ENCODE measurements at places on chromosomes 16 and 17.
A peak's percentile ranks its signal among the peaks of the same experiment; 100 is the strongest.

DNA sequence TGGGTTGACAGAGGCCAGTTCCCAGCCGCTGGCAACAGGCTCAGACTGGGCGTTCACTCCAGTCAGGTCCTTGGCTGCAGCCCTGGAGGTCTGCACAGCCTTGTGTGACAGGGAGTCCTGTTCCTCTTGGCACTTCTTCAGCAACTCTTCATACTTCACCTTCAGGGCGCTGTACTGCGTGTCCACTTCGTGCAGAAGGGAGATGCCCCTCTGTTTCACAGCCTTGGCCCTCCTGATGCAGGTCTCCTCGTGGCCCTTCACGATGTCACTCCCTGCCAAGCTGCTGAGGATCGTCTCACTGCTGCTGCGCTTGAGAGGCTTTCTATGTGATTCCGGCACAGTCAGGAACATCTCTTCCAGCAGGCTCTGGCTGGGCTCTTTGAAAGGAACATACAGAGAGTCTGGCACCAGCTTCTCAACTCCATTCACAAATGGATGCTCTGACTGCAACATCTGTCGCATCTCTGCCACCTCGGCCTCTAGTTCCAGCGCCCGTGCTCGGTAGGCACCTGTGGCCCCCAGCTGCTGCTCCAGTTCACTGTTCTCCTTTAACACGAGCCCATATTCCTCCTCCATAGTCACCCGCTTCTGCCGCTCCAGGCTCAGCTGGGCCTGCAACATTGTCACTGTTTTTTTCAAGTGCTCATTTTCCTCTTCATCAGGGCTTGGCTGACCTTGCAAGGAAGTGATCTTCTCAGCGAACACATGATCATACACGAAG is 27.2 kb downstream of the CDR2 start:
- DNase-seq: no peak

- no peak for DNase-seq
These were observed 97.2 kb downstream of the XYLT1 start for GRCh38 chr16:17373533-17373932.

GRCh38 chr16:88454523-88454947 is 1.5 kb downstream of the ZFPM1 start:
- no peak for DNase-seq

DNA sequence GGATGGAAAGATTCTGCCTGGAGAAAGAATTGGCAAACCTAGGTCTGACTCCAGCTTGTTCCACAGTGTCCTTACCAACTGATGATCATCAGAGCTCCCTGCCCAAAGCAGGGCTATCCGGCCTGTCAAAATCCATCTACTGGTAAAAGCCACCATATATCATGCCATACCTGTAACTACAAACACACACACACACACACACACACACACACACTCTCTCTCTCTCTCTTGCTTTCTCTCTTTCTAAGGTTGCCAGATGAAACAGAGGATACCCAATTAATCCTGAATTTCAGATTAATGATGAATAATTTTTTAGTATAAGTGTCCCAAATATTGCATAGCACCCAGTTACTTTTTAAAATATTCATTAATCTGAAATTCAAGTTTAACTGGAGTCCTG is 1.5 kb upstream of the MMP28 start:
- no peak for DNase-seq

DNA sequence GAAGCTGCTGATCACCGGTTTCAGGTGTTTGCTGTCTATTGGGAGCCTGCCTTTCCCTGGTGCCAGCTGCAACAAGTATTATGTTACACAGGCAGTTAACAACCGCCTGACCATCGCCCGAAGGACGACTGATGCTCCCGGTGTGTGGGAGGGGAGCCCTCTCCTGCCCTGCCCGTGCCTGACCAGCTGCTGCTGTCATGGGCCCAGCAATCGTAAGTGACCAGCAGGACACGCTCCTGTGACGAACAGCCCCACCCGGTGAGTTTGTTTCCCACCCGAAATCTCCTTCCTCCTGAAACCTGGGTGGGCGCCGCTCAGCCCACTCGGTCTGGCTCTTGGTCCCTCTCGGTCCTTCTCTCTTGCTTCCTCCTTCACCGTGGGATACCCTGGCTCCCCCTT is 17.9 kb upstream of the UBE2I start:
- DNase-seq: no peak

- no peak for DNase-seq
These were observed 18.5 kb downstream of the CRAMP1 start for GRCh38 chr16:1630450-1631213.

DNA sequence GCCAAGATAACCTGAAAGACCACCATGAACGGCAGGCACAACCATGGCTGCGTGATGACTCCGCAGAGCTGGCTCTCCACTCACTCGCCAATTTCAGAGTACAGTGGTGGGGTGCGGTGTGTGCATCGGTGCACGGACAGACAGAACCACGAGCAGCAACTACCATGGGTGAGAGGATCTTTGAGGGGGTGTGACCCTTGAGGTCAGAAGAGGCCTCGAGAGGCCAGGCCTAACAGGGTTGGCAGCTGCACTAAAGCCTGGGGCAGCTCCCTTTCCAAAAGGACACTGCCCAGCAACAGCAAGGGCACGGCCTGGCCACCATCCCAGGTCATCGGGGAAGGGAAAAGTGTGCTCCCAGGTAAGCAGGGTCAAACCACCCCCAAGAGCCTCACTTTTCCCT is 1.9 kb upstream of the ECI1 start:
- DNase-seq: no peak

DNA sequence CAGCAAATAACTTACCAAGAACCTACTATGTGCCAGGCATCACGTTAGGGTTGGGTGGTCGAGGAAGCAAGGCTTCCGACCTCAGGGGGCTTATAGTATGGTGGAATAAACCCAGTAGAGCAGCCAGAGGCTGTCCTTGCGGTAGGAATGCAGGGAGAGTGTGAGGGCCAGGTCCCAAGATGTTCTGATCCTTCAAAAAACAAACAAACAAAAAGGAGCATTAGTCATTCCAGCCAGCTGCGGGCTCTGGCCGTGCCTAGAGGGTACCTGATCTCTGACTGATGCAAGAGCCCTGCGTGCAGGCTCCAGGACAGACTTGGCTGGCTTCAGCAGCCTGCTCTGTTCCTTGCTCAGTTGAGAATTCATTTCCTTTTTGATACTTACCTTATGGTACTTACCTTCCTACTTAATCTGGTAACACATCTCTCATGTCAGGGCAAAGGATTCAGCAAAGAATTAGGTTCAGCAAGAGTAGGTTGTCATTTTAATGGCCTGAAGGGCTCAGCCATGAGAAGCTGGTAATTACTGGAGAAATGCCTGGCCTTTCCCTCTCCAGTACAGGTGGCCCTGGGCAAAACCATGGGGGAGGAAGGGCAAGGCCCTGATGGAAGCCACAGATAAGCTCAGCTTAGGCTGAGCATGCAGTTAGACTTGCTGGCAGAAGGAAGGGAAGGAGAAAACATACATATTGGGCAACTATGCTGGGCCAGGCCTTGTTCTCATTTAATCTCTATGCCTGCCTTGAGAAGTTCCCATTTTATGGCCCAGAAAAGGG is 18.4 kb downstream of the CYB5D2 start:
- no peak for DNase-seq

- DNase-seq: no peak
These were observed 5.7 kb upstream of the ZNF469 start for GRCh38 chr16:88376835-88377726.

DNA sequence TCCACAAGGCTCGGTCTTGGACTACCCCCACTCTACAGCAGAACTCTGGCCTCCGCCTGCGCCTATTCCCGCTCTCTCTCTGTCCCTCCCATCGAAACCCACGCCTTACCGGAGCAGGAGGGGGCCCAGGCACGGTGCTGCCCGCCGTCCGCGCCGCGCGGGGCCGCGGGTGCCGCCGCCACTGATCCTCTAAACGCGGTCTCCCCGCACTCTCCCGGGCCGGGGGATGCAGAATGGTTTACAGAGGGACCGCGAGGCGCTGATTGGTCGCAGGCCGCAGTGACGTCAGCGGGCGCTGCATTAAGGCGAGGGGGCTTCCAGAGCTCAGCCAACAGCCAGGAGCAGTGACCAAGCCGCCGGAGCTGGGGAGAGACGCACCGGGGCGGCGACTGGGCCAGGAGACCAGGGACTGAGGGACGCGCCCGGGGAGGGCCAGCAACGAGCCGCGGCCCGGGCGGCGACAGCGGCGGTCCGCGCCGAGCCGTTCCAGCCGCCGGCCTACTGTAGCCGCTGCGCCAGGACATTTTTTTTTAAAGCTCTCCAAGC is 747 bp upstream of the LHX1 start:
- DNase-seq: peak; percentile 77

DNA sequence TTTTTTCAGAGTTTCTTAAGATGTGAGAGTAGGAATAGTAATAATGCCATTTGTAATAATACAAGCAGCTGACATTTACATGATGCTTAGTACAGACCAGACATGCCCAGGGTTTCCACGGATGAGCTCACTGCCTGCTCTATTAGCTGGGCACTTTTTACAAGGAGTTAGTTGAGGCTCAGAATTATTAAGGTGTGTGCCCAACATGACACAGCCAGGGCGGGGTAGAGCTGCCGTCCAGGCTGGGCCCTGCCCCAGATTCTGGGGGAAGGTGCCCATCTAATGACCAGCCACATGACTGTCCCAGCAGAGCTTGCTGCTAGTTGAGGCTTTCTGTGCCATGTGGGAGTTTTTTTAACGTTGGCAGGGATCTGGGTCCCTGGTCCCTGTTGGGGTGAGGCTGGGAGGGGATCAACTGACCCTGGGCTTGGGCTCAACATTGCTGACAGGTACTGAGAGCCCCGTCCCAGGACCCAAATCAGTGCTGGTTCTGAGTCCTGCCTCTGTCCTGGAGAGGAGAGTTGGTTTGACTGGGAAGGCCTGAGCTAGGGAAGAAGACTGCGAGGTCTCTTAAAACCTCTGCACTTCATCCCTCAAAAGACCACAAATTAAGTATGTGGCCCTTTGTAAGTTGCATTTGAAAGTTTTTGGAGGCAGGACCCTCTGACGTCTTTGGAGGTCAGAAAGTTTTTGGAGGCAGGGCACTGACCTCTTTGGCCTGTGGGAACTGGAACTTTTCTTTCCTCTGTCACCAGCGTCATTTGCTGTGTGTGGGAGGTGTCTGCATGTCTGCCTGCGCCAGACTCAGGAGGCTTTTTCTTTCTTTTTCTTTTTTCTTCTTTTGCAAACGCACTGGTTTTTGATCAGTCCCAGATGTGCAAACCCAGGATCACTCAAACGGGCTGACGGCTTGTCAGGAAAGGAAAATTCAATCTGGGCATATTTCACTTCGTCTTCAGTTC is 2.2 kb downstream of the CRISPLD2 start:
- DNase-seq: no peak

GRCh38 chr17:8103549-8103948 is 14.8 kb downstream of the ALOXE3 start:
- no peak for DNase-seq

DNA sequence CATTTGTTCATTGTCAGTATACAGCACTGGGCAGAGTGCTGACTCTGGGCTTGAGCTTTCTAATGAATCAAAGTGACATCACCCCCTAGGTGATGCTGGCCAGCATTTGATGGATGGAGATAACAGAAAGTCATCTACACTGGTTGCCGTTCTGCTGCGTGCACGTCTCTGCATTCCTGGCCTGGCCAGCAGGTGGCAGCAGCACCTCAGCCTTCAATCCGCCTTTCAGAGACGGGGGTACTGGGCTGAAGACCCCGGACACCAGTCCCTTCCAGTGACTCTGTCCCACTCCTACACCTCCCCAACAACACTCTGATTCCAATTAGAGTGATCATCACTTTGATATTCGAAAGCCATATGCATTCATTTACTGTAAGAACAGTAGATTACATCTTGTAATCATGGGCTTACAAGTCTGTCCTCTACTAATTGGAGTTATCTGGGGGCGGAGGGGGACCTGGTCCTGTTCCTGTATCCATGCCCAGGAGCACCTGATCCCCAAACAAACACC is 6.0 kb downstream of the CPSF4L start:
- DNase-seq: no peak

- no peak for DNase-seq
These were observed 11.6 kb downstream of the FBXL19 start for GRCh38 chr16:30934827-30935557.

GRCh38 chr16:67301080-67301782 is 21.9 kb downstream of the PLEKHG4 start:
- no peak for DNase-seq

DNA sequence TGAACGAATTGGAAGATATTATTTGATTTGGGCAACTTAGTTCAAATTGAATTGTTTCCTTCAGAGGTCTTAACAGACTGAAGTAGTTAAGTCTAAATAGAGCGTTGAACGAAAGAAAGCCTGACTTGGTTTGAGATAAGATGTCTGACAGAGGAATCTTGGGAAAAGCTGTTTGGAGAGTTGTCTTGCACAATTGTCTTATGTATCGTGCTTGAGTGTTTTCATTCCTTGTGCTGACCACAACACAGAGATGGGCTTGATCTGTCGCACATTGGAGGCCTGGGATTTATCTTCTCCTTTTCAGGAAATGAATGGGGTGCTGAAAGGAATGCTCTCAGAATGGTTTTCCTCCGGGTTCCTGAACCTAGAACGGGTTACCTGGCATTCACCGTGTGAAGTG is 7.8 kb downstream of the MLYCD start:
- no peak for DNase-seq

Measured in NCI-H1436 treated with DMSO at 0.1 percent for 48 hours (cell line).